ENCODE measurements at places on chromosomes 7 and 10.

DNA sequence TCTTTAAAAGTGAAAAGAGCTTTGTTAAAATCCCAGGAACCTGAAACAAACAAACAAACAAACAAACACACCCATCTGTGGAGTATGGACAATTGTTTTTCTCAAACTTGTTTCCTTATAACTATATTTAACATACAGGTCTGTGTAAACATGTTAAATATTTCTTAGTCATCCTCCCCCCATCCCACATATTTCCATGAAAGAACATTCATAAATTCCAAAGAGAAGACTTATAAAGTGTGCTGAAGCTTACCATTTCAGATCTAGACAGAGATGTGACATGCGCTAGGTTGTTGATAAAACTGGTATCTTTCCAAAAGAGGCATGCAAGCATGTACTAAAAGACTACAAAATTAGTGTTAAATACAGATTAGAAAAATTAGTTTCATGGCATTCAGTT lies 6.5 kb downstream of the FKBP14 start:
- no peak for DNase-seq

DNA sequence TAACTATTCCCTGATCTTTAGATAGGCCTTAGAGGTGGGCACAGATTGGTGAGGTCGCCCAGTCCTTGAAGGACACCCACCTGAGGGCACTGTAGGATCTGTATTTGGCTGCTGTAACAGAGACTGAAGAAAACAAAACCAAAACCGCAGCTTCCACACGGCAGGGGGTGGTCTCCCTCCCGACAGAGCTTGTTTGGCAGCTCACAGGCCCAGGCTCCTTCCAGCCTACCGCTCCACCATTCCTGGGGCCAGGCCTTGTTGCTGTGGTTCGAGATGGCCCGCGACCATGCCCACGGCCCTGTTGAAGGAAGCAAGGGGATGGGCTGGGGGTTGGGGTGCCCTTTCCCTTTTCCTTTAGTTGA lies 30.4 kb downstream of the ZNF783 start:
- no peak for DNase-seq

- DNase-seq, result no peak
Observed at GRCh38 chr7:51000956-51001355, 218.3 kb upstream of the GRB10 start.

DNA sequence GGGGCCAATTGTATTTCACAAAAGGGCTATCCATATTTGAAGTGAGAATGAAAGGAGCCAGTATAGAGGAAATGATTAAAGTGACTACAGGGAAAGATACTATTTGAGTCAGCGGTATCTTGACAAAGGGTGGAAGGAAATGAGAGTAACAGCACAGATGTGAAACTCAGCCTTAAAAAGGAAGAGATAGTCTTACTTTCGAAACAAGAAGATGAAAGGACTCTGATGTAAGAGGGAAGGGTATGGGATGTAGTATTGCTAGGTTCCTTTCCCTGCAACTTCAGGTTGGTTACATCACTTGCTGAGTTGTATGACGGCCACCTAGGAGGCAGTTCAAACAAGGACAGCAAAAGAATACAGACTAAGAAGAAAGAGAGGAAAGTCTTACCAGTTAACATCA lies 13.7 kb downstream of the CISD1 start:
- DNase-seq, result no peak

DNA sequence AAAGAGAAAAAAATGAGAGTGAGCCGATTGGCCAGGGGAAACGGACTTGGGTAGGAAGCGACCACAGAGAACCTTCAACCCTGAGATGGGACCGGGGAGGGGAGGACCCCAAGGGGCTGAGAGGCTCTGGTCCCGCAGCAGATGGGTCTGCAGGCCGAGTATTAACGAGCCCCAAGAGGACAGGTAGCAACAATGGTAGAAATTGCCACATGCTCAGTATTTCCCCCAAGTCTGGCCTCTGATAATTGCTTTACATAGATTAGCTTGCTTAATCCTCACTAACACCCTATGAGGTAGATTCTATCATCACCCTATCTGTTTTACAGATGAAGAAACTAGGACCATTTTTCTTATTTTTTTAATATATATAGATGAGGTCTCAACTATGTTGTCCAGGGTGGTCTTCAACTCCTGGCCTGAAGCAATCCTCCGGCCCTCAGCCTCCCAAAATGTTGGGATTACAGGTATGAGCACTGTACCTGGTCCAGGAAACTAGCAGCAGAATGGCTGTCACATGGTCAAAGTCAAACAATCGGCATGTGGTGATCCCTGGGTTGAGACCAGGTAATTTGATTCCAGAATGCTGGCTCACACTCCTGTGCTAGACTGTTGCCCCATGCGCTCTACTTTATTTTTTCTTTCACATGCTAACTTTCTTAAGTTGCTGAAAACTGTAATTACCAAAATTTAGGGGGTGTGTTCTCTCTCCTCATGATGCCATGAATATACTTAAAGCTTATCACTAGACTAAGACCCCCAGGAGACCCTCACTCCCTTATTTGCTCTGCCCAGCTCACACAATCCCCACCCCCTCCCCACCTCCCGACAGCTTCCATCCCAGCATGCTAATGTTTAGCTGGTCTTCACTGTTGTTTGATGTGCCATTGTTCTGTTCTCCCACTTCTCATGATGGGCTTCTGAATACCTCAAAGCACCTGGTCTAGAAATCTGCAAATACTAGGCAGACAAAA lies 67.9 kb upstream of the AFAP1L2 start:
- no peak for DNase-seq

DNA sequence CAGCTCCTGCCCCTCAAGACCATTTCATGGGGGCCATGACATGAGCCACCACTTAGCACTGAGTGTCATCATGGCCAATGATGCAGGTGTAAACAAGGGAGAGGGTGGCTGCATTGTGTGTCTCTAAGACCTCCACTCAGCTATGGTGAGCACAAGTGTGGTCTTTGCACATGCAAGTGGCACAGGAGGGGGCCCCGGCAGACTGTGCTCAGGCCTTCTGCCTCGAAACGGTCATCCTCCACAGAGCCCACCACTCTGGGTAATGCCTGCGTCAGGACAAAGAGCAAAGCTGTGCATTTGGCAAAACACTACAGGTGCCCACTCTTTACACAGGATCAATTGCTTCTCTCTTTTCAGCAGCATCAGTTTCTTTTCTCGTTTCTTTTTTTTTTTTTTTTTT lies 125.5 kb downstream of the SH3PXD2A start:
- DNase-seq, result no peak

Data from stimulated activated CD4-positive, alpha-beta T cell treated with anti-CD3 and anti-CD28 coated beads, Interleukin-15, amount 100 ng/mL, for 1 hour (primary cell).